ENCODE measurements at places on chromosomes 6 and 20.

GRCh38 chr20:6925744-6926278, 158.3 kb downstream of the BMP2 start:
- DNase-seq: no peak

GRCh38 chr6:10347561-10348327, 67.1 kb downstream of the TFAP2A start:
- no peak for DNase-seq

DNA sequence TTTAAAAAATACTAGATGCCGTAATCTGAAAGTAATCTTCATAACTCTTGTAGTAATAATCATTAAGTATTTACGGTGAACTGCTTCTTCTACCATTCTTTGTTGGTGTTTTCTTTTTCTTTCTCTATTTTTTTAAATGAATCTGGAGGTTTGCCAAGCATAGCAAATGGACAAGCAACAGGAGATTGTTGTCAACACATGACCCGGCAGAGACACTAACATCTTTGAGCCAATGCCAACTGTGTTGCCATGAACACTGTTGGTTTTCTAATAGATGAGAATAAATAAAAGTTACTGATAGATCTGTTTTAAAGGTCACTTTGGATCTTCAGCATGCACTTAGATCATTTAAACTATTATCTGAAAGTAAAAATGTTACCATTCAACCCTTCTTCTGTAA, 523.6 kb upstream of the EYS start:
- DNase-seq: no peak

DNA sequence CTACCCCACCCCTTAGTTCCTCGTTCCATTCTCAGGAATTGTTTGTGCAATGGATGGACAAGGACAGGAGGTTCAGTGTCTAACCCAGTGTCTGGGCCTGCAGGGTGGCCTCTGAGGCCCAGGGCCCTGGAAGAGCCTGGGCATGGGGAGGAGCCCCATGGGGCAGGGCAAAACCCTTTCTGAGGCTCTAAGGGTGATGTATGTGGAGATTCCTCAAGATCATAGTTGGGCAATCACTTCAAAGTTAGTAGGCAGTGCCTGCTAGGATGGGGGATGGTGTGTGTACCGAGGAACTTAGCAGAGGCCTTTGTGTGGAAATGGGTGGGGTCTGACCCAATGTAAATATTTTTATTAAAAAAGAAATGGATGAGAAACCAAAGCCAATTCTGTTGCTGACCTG, 6.7 kb upstream of the C2 start:
- DNase-seq: no peak

DNA sequence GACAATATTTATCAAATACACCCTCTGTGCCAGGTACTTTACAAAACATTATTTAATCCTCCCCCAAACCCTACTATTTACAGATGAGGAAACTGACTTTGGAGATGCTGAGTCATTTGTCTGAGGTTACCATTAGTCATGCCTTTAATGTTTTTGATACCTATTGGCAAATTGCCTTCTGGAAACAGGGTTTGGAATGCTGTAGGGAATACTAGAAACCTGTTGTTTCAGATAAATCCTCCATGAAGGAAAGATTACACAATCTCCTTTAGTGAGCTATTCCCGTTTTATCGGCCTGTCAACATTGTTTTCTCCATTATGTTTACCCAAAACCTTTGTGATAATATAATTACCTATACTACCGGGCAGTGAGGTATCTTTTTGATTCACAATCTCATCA, 93.6 kb upstream of the ADGRF1 start:
- no peak for DNase-seq

- DNase-seq: no peak
These were observed 10.1 kb upstream of the BTBD3 start for GRCh38 chr20:11907621-11908020.

DNA sequence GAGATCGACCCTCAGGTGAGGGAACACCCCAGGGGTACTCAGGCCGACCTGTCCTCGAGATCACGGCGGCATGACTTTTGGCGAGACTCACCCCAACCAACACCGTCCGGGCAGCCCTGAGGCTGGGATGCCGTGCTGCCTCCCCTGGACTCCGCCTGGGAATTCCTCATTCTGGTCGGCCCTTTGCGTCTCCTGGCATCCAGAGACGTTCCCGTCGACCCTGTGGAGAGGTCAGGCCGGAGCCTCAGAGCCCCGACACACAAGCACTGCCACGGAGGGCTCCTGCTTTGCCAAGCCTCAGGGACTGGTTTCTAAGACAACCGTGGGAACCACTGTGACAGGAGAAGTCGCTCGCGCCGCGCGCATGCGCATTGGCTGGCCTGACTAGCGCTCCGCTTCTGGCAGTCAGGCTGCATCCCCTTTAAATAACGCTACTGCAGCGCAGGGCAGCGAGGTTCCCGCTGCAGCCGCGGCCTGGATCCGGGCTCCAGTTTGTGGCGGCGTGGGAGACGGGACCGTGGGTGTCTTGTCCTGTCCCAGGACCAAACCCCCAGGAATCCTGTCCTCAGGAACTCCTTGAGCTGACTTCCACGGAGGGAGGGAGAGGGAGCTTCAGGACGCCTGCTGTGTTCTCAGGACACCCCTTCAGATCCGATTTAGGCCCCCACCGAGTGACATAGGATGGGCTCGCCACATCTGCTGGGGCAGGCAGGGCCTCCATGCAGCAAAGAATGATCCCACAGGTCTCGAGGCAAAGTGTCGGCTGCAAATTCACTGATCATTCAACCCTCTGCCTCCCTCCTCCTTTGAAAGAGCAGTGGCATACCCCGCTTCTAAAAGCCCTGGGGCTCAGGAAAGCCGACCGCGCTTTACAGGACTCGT, 163.2 kb upstream of the ZNF337 start:
- peak; percentile 82 for DNase-seq

GRCh38 chr20:61125546-61126180, 126.4 kb upstream of the CDH4 start:
- DNase-seq: no peak

- no peak for DNase-seq
These were observed 199.2 kb downstream of the MAFB start for GRCh38 chr20:40489886-40490285.

- DNase-seq: no peak
These were observed 52.7 kb downstream of the TOP1 start for GRCh38 chr20:41081276-41081814.

DNA sequence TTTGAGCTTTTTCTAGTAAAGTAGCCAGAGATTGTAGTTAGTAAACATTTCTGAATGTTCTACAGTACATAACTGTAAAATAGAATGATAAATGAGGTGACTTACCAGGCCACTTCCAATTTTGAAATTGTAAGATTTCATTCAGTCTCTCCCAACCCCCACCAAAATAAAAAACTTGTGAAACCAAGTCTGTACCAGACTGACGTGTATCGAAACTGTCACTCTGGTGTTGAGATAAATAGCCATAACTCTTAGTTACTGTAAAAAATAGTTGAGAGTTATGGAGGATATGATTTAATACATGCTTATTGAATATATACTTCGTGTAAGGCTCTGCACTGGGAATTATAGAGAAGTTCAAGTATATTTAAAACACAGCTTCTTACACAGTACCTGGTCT, 455.7 kb downstream of the PLCB1 start:
- DNase-seq: no peak

DNA sequence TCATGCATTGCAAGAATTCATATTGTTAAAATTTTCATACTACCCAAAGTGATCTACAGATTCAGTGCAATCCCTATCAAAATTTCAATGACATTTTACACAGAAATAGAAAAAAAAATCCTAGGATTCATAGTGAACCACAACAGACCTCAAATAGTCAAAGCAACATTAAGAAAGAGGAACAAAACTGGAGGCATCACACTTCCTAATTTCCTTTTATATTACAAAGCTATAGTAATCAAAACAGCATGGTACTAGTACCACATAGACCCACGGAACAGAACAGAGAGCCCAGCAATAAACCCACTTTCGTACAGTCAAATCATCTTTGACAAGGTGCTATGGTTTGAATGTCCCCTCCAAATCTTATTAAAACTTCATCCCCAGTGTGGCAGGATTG, 39.7 kb downstream of the NTSR1 start:
- no peak for DNase-seq

DNA sequence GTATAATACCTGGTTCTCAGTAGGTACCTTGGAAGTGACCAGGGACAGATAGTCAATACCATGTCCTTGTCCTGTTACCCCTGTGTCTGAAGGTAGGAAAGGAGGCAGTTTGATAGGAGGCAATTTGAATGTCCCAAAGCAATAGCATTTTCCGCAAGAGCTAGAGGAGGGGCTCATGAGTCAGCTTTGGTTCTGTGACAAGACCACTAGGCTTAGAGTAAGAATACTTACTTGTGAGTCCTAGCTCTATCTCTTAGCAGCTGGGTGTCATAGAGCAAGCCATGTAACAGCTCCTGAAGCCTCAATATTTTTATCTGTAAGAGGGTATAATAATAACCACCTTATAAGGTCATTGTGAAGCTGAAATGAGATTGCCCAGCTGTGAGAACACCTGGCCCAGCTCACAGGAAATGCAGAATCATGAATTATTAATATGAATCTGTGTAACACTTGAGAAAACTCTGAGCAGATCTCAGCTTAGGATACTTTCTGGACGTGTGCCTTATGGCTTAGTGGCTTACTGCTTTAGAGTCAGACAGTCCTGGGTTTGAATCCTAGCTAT, 58.6 kb downstream of the DAAM2 start:
- no peak for DNase-seq

GRCh38 chr6:158158123-158158522, 9.9 kb downstream of the SERAC1 start:
- no peak for DNase-seq

DNA sequence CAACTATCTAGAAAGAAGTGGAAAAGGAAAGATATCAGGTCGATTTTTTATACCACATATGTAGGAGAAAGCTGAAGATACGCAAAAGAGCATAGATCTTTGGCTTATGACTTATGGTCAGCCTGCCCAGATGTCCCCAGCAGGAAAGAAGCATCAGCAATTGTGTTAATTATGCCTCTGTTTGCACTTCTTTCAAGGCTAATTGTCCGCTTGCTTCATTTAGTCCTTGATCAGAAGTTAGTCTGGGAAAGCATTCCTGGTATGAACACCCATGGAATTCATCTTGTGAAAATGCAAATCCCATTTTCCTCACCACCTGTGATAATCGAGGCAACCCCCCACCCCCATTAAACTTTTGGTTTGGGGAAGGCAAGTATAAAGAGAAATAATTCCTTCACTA, 62.8 kb downstream of the ATP9A start:
- no peak for DNase-seq

DNA sequence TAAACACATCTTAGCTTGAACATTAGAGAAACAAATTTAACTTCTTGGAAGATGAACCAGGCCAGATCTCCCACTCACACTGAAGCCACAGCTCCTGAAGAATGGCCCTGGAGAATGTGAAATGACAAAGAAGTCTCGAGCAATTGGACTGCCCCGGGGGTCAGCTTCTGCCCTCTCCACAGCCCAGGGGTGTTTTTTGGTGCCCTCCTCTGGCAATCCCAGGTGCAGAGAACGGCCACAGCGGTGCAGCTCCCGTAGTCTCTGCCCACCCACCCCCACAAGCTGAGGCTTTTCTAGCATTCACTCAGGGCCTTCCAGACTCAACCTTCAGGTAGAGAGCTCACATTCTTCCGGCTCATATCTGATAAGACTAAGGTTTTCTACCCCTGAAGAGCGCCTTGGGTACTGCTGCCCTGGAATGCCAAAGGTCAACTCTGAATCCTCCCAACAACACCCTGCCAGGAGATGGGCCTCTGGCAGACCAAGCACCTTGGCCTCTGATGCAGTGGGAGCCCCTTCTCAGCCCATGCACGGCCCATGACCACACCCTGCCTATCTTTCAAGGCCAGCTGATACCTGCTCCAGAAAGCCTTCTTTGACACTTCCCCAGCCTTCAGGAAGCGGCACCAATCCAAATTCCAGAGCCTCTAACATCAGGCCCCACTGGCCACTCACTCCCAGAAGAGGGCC, 208.3 kb downstream of the SYNDIG1 start:
- DNase-seq: no peak

DNA sequence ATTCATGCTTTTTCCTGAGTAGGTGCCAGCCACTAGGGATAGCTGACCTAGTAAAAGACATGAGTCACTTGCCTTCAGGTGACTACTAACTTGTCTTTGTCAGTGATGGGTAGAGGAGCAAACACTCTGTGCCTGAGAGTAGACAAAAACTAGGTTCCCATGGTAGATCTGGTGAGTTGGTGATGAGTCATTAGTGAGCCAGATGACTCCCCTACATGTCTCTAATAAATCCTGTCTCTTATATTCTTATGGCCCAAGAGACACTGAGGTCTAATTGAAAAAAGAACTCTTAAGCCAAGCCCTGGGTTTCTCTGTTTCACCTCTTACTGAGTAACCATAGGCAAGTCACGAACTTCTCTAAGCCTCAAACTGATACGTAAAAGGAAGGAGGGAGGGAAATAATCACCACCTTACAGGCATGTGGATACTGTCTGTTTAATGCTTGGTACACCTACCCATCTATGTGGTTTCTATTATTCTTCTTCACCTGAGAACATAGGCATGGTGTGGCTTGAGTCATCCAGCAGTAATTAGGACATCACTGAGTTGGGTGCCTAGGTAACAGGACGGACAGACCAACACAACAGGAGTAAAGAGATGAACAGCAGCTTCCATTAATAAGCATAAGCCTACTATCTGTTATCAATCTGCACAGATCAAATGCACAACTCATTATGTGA, 20.3 kb downstream of the TTPAL start:
- peak; percentile 42 for DNase-seq

DNA sequence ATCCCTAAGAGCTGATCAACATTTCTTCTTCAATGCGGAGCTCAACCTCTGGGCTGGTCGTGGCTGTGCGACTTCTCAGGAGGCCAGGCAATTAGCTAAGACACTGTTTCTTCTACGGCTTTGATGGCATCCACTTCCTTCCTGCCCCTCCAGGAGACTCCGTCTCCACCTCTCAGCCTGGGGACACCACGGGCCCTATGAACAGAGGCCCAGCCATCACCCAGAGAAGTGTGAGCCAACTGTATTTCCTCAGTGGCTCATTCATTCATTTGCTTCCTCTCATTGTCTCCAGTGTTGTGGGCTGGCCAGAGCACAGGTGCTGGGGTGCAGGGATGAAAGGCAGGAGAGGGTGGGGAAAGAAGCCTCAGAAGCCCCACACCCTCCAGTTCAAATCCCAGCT, 51.8 kb upstream of the APCDD1L start:
- DNase-seq: no peak

GRCh38 chr20:62839816-62840215, 21.8 kb downstream of the TCFL5 start:
- no peak for DNase-seq

DNA sequence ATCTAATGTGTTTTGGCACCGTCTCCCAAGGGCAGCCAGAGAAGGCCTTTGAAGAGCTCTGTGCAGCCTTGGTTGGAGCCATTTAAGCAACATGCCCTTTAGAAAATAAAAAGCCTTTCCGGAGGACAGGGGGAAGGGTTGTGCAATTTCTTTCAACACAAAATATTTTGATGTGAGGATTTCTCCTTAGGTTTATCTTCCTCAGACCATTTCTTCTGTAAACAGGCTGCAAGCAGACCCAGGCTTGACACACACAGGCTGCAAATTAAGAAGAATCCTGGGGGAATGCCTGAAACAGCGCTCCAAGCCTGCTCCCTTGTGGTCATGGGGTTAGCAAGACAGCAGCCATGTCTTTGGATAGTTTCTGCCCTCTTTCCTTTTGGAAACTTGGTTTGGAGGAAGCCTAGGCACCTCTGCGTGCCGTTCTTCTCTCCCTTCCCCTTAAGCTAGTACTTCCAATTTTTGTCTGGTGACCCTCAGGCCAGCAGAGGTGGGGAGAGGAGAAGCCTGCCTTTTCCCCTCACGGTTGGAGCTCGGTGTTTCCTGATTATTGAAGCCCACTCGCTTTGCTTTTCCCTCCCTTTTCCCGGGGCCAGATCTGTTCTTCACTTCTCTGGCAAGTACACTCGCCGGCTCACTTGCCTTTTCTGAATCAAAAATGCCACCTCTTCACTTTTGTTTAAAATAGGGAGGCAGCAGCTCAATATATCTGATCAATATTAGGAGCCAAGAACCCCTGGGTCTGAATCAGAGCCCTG, 39.6 kb upstream of the NOX3 start:
- no peak for DNase-seq
